ENCODE measurements at places on chromosomes 1 and 21.
A peak's percentile ranks its signal among the peaks of the same experiment; 100 is the strongest.

DNA sequence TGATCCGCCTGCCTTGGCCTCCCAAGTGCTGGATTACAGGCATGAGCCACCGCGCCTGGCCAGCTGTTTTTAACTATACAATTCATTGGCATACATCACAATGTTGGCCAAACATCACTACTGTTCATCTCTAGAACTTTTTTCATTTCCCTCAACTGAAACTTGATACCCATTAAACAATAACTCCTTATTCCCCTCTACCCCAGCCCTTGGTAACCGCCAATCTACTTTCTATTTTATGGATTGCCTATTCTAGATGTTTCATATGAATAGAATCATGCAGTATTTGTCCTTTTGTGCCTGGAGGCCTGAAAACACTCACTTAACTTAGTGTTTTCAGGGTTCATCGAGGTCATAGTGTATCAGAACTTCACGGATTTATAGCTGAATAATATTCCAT is 16.2 kb downstream of the BTF3L4 start:
- DNase-seq = no peak

DNA sequence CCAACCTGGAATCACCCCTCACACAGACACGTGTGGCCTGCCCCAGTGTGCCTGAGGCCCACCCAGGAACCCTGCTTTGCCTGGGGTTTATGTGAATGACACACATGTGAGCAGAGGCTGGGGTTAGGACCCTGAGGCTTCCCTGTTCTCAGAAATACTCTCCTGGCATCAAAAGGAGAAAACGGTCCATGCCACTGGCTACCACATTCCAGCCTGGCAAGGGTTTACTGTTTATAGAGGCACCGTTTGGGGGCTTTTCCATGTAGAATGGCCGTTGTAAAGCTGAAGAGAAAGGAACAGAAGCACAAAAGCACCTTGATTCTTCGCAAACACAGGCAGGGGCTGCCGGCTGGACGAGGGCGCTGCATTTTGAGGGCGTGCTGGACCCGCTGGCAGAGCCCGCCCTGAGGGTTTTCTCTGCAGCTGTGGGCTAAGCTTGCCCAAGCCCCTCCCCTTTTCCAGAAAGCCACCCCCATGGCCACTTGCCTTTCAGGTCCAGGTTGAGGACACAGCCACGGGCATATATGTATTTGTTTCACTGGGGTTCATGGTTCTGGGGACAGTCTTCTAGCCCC is 13.0 kb downstream of the TFF3 start:
- DNase-seq = no peak

- DNase-seq = no peak
Observed at GRCh38 chr1:228897901-228898300, 162.6 kb downstream of the RHOU start.

DNA sequence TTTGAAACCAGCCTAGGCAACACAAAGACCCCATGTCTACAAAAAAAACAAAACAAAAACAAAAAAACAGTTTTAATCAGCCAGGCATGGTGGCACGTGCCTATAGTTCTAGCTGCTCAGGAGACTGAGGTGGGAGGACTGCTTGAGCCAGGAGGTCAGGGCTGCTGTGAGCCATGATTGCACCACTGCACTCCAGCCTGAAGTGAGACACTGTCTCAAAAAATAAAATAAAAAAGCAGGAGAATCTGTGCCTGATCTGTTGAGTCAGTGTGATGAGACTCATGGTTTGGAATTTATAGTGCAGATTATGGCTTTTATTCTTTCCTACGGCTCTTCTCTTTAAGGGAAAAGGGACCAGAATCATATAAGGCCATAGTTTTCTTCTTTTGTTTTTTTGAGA is 16.5 kb downstream of the TRIT1 start:
- DNase-seq = no peak

GRCh38 chr21:37461479-37461878 is 94.9 kb downstream of the DYRK1A start:
- DNase-seq = no peak

DNA sequence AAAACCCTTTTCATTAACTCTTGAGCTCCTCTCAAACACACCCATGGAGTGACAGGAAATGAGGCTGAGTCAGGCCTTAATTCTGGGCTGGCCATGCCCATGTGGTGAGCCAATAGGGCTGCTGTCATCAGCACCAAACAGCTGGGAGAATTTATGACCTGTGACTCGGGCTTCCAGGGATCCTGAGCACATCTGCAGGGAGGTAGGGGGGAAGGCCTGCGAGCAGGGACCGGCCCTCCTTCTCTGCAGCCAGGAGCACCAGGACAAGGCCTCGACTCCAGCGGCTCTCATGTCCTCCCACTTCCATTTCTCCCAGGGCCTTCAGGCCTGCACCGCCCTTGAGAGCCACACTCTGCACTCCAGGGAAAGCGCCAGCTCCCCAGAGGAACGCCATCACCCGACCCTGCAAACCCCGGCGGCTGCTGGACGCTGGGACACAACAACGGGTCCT is 14.6 kb downstream of the RIPK4 start:
- no peak for DNase-seq

DNA sequence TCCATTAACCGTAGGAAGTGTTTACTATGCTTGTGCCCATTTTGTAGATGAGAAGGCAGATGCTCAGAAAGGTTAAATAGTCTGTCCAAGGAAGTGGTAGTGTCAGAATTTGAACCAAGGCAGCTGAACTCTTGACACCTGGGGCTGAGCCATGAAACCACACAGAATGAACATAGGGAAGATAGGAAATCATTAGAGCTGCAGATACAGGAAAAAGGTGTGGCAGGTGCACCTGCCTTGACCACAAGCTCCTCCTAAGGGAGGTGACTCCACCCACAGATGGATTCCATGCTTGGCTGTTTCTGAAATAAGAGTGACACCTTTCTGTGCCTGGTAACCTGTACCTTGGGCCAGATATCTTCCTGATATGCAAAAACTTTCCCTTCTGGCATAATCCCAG is 69.9 kb upstream of the IGSF21 start:
- DNase-seq = no peak

DNA sequence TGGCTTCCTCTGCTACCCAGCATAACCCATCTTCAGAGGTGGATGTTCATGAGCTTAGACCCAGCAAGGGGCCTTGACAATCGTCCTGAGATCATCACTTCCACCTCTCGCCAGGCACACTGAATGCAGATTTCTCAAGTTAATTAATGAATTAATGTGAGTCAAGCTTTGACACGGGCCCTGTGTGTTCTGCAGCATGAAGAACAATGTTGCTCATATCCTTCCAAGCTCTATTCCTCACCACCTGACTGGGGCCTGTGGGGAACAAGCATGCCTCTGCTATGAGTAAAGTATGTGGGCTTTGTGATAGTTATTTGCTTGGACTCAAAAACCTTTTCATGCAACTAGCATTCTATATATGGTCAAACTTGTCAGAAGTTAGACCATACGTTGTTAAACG is 122.0 kb downstream of the SEC16B start:
- DNase-seq = no peak

DNA sequence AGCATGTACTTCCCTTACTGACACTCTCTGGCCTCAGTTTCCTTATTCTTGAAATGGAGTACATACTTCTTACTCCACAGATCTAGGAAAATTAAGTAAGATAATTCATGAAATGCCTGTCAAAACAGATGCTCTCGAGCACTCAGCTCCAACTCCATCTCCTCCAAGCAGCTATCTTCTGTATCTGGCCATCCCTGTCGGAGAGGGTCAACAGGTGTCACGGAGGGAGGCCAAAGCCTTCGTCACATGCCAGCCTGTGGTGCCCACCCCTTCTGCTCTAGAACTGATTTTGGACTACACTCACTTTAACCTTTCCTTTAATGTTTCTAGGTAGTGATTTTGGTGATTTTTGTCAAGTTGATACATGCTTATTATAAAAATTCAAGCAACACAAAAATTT is 18.8 kb upstream of the PKP1 start:
- DNase-seq = no peak

DNA sequence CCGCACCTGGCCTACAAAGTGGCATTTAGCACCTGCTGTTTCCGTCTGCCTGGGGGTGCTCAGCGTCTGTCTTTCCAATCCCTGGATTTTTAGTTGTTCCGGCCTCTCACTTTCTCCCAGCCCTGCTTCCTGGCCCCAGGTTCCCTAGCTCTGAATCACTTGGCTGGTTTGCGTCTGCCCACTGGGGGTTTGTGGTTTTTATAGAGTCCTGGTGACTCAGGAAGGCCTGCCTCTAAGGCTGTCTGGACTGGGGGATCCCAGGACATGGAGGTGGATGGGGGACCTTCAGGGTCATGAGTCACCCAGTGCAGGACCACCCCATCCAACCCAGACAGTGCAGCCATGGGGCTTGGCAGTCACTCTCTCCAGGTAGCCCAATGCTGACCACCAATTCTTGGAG is 53.5 kb downstream of the MRPL37 start:
- no peak for DNase-seq

GRCh38 chr1:100543640-100544039 is 5.7 kb downstream of the GPR88 start:
- DNase-seq = no peak

- no peak for DNase-seq
Observed at GRCh38 chr1:50633465-50633864, 210.2 kb upstream of the DMRTA2 start.

GRCh38 chr1:71252900-71253299 is 172.1 kb upstream of the ZRANB2 start:
- DNase-seq = no peak

DNA sequence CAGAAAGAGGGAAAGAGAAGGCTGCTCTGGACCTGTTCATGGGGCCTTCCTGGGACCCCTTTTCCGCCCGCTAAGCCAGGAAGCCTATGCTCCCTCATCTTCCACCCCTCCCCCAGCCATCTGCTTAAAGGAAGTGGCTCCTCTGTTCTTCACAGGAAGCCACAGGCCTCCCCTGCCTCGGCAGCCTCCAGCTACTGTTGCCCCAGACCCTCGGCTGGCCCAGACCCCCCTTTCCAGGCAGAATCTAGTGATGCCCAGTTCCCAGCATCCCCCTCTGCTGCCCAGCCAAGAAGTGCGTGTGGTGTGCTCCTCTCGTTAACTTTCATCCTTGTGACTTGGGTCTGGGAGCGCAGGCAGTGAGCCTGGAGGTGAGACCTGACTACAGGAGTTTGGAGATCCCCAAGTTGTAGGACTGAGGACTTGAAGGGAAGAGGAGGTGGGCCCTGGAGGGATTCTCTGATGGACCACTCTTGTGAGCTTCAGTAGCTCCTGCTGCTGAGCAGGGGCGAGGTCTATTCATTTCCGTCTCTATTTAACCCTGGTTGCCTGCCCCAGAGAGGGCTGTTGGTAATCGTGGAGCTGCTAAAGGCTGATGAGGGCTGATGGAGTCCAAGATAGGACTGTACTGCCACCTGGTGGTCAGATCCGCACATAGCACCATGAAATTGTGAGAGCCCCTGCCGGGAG is 9.1 kb downstream of the IFI6 start:
- peak; percentile 93 for DNase-seq

DNA sequence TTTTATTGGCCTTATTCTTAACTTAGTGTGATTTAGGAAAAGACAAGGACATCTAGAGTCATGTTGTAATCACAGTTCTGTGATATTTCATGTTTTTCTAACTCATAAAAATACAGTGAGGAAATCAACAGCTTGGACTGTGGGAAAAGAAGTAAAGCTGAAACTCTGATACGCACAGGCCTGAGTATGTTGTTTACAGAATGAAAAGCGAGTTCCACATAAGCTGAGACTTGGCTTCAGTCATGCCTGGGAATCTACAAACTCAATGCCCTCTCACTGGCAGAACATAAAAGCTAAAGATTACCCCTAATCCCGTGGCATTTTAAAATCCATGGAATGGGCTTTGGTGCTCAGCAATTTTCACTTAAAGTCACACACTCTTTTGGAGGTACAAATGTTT is 23.6 kb upstream of the ATP5PO start:
- DNase-seq = no peak

GRCh38 chr1:246597340-246597739 is 31.1 kb downstream of the CNST start:
- no peak for DNase-seq

- DNase-seq = no peak
Observed at GRCh38 chr1:68211761-68212380, 20.5 kb downstream of the WLS start.

GRCh38 chr1:176837708-176838107 is 326.8 kb downstream of the ASTN1 start:
- DNase-seq = no peak

- peak; percentile 14 for DNase-seq
Observed at GRCh38 chr1:242017580-242018233, 18.8 kb upstream of the MAP1LC3C start.

GRCh38 chr21:39136711-39137110 is 46.5 kb downstream of the PSMG1 start:
- DNase-seq = no peak

DNA sequence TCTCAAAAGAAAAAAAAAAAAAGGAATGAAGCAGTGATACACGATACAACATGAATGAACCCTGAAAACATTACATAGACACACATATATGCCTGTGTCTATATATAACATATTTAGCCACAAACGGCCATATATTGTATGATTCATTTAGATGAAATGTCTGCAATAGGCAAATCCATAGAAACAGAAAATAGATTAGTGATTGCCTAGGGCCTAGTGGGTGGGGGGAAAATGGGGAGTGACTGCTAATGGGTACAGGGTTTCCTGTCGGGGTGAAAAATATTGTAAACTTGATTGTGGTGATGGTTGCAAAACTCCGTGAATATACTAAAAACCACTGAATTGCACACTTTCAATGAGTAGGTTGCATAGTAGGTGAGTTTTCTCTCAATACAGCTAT is 6.0 kb upstream of the H6PD start:
- DNase-seq = no peak

- no peak for DNase-seq
Observed at GRCh38 chr1:33319186-33319948, 1.5 kb downstream of the A3GALT2 start.

- no peak for DNase-seq
Observed at GRCh38 chr1:153238527-153238926, 21.0 kb upstream of the LORICRIN start.

GRCh38 chr21:42799516-42799915 is 79.8 kb downstream of the WDR4 start:
- no peak for DNase-seq

DNA sequence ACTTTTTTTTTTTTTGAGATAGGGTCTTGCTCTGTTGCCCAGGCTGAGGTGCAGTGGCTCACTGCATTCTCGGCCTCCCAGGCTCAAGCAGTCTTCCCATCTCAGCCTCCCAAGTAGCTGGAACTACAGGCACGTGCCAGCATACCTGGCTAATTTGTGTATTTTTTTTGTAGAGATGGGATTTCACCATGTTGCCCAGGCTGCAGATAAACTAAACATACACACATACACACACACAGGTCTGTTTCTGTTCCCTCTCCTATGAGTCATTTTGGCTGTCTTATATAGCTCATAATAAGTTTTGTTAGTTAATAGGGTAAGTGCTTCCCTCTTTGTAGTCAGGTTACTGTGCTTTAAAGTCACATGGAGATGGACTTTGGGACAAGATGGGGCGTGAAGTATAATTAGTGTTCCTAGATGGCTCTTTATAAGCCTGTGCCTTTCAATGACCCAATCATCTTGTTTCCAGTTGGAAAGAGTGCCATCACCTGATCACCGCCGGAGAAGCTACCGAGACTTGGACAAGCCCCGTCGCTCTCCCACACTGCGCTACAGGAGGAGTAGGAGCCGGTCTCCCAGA is 9.1 kb downstream of the PRPF38A start:
- no peak for DNase-seq

GRCh38 chr1:21938732-21939538 is 1.8 kb upstream of the HSPG2 start:
- no peak for DNase-seq
